ENCODE measurements at places on chromosomes 2 and 18. TPM values are rescaled to one million over a fixed set of nuclear protein-coding genes. Genes with fewer than 3 reads are reported as not detected.

Gene C2orf66
- 0.08 TPM for total RNA-seq

Gene TMEM169
- total RNA-seq, result 0.37 TPM

Gene POTEI
- total RNA-seq, result 0.01 TPM

Gene SCTR
- total RNA-seq, result not detected

Gene HOXD9
- 1.1 TPM for total RNA-seq

Gene RSAD2
- total RNA-seq, result 0.13 TPM

Gene TFPI
- 35.2 TPM for total RNA-seq

Gene RGPD4
- total RNA-seq, result not detected

Gene PJVK
- 1.4 TPM for total RNA-seq

Gene CFC1
- 0.11 TPM for total RNA-seq

Gene CYP27A1
- 0.13 TPM for total RNA-seq

Gene WNT10A
- total RNA-seq, result 0.10 TPM

Gene FSHR
- total RNA-seq, result not detected

Gene ZNF892
- 0.92 TPM for total RNA-seq

Gene CHRNG
- total RNA-seq, result not detected

Gene PROM2
- not detected for total RNA-seq

Gene FECH
- 39.3 TPM for total RNA-seq

Gene PFN4
- 2.5 TPM for total RNA-seq

Gene TTR
- 0.42 TPM for total RNA-seq

Gene CENPA
- 49.1 TPM for total RNA-seq

Gene ADAM23
- total RNA-seq, result 10.0 TPM

All from A549 treated with AZD2906 at 1 μM for 4 hours (cell line).